Femur (tissue), 1 donor: ENCODE measurements at places on chromosomes 2 and 18.

DNA sequence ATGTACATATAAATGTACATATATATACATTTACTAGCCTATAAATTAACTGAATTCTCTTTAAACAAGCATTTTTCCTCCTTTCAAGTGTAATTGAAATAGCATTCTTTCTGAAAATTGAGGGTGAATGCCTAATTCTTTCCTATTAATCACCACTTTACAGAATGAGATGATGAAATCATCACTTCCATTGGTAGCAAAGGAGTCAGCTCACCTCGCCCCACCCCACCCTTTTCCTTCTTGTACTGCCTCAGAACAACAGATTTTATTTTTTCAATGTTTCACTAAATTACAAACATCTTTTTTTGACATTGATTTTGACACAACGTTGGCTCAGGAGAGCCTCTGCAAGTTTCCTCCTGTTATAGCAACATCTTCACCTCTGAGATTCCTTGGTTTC, 181.9 kb upstream of the CDH7 start:
- DNase-seq, result no peak

GRCh38 chr2:54050445-54050844, 65.0 kb upstream of the ACYP2 start:
- DNase-seq, result no peak

DNA sequence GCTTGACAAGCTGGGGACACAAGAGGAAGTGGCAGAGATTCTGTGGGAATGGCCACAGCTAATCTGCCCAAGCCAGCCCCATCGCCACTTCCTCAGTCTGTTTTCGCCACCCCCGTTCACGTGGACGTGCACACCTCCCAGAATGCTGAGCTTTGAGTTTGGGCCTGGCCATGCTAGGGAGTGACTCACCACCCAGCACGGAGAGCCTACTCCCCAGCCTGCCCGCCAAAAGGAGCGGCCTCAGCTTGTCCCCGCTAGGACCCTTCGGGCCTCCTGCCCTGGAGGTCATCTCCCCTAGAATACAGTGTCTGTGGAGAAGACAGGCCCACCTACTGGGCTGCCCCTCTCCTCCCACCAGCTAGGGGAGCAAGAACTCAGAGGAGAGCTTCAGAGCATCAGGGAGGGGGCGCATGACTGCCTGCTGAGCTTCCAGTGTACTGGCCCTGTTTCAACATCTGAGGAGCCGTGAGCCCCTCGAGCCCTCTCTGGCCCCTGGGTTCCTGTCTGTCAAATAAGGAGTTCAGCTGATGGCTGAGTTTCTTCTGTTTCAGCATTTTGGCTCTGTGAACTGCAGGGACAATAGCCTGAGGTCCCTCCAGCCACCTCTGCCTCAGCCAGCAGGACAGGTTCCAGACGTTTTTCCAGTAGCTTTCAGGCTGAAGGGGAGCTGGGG, 5.1 kb downstream of the SLC35F6 start:
- DNase-seq, result peak; percentile 71

DNA sequence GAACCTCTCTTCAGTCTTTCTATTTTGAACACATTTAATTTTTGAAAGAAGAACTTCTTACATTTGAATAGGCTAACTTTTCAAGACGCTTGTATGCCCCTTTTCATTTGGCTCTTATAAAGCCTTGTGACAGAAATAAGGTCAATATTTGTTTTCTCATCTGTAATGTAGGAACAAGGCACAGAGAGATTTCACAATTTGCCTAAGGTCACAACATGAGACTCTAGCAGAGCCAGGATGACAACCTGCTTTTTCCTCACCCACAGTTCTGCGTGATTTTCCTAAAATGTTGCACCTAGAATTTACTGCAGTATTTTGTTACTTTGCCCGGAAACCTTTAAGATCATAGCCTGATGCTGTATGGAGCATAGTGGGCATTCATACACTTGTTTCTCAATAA, 67.4 kb downstream of the TXNL1 start:
- DNase-seq, result no peak

GRCh38 chr2:74021407-74021755, 36.7 kb downstream of the TET3 start:
- no peak for DNase-seq

DNA sequence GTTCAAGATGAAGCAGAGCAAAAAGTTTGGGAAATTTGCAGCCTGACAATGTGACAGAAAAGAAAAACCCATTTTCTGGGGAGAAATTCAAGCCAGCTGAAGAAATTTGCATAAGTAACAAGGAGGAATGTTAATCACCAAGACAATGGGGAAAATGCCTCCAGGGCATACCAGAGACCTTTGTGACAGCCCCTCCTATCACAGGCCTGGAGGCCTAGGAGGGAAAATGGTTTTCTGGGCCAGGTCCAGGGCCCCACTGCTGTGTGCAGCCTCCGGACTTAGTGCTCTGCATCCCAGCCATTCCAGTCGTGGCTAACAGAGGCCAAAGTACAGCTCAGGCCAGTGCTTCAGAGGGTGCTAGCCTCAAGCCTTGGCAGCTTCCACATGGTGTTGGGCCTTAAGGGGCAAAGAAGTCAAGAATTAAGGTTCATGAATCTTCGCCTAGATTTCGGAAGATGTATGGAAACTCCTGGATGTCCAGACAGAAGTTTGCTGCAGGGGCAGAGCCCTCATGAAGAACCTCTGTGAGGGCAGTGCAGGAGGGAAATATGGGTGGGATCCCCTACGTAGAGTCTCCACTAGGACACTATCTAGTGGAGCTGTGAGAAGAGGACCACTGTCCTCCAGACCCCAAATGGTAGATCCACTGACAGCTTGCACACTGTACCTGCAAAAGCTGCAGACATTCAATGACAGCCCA, 314.1 kb upstream of the TRIB2 start:
- no peak for DNase-seq

DNA sequence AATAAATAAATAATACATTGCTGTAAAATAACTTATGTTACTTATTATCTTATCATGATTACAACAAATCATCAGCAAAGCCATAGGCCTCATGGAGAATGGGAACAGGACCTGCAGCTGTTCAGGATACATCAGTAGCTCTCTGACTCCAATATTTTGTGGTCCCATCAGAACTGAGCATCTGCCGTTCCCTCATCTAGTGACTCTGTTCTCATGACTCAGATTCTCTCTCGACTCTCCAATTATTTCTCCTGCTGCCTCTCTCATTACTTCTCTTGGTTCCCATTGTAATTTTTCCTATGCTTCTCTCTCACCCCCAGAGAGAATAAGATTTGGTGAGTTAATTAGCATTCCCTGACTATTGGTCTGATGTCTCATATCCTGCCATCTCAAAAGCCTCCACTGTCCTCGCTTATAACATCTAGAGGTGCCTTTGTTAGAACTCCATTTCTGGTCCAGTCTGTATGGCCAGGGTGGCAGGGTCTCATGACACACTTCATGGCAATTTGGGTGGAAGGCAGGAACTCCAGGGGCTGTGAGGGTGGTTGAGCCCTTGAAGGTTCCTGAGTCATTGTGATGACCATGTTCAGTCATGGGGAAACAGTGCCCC, 78.0 kb upstream of the TANC1 start:
- DNase-seq, result no peak

GRCh38 chr2:114167799-114168198, 274.6 kb upstream of the DPP10 start:
- DNase-seq, result no peak
